DMS153 (cell line): ENCODE measurements at places on chromosomes 1 and 21.

- no peak for DNase-seq
These were observed 16.8 kb downstream of the RIPK4 start for GRCh38 chr21:41750051-41750450.

DNA sequence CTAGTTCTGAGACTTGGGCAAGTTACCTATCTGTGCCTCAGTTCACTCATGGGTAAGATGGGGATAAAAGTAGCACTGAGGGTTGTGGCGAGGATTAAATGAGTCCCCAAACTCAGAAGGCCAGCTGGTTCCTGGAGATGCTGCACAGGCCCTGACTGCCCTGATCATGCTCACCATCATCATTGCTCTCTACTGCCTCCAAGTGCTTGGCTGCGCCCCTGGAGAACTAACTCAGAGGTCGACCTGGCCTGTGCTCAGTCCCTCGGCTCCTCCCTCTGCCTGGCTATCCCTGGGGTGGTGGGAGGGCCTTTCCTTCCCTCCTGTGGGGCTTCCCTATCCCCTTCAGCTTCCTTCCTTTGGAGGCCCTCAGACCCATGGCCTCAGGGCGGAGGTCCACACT is 5.6 kb downstream of the SLC5A9 start:
- DNase-seq, result no peak

GRCh38 chr1:204227351-204227750 is 13.6 kb upstream of the GOLT1A start:
- DNase-seq, result no peak

- DNase-seq, result no peak
These were observed 99.5 kb upstream of the TSPAN2 start for GRCh38 chr1:115188680-115189395.

- DNase-seq, result no peak
These were observed 11.4 kb upstream of the TMEM125 start for GRCh38 chr1:43258370-43258769.

DNA sequence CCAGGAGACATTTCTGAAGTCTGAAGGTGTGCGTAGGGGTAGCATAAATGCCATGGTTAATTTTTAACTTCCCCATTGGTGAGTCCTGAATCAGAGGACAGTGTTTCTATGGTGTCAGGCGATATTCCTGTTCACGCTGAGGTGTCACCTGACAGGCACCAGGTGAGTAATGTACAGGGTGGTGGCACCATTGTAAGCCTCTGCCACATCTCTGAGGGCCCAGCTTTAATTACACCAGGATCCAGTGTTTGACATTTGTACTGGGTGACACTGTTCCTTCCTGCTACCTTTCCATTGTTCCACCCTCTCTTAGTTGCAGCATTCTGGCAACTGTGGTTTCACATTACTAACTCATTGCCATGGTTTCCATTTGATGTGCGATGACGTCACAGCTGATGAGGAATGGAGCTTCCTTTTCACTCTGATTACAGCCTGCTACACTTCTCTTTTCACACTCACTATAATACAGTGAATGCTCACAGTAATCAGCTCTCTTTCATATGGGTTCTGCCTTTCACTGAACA is 40.6 kb upstream of the MARK1 start:
- DNase-seq, result peak; percentile 98

DNA sequence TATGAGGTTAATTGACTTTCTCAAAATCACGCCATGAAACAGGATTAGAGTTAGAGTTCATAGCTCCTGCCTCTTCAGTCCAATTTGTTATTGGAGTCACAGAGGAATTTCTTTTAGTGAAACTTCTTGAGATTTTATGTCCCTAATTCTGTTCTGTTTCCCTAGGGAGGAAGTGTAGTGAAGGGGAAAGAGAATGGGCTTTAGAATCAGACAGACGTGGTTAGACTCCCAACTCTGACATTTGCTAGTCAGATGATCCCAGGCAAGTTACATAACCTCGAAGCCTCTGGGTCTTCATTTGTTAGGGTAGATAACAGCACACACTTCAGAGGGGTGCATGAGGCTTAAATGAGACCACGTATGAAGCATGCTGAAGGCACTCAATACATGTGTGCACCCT is 83.9 kb downstream of the ASTN1 start:
- no peak for DNase-seq

DNA sequence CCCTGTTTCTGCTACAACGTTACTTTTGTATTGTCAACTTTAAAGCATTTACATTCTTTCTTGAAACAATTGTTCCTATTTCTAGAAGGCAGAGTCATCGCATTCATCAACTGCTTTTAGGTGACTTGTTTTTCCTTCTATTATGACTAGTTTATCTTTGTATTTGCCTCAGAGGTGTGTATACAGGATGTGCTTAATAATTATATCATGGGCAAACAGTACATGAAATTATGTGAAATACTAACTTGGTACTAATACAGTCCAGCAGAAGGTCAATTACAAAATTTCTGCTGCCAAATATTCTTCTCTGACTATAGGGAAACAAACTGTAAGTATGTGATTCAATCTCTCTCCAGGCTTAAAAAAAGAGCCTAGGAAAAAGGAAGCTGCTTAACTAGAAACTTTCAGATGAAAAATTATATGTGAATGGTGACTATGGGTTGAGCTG is 101.6 kb downstream of the C4BPA start:
- DNase-seq, result no peak

DNA sequence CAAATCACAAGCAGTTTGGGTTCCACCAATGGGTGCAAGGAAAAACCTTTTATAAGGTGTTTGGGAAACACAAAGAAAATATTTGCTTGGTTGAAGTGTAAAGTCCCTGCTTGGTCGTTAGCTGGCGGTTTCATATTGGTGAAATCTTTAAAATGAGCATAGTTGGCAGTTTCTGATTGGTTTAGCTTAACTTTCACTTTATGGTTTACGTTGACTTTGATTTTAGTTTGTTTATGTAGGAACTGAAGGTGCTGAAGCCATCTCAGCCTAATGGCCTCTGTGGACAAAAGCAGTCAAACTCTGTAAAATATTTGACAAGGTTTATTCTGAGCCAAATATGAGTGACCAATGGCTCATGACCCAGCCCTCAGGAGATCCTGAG is 76.6 kb upstream of the PPM1J start:
- DNase-seq, result no peak

GRCh38 chr1:56389813-56390212 is 189.6 kb downstream of the PLPP3 start:
- DNase-seq, result no peak

- no peak for DNase-seq
These were observed 919 bp upstream of the CELSR2 start for GRCh38 chr1:109248444-109248796.

GRCh38 chr1:52637946-52638345 is 5.0 kb downstream of the SHISAL2A start:
- no peak for DNase-seq

DNA sequence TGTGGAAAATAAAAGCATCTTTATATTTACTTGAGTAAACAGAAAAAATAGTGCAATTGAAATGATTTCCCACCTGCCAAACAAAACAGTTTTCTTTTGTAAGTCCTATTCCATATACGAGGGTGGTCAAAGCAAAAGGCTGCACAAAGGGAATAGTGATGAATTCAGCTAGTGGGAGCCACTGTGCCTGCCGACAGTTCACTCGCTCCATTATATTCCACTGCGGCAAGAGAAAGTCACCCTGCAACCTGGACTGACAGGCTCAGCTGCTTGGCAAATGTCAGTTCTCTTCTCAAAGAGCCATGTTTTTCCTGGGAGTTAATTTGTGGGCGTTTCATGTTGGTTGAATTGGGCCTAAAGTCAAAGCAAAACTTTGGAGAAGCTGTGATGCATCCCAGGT is 145.4 kb downstream of the LMO4 start:
- DNase-seq, result no peak

GRCh38 chr1:14899686-14900085 is 253.9 kb upstream of the TMEM51 start:
- no peak for DNase-seq

DNA sequence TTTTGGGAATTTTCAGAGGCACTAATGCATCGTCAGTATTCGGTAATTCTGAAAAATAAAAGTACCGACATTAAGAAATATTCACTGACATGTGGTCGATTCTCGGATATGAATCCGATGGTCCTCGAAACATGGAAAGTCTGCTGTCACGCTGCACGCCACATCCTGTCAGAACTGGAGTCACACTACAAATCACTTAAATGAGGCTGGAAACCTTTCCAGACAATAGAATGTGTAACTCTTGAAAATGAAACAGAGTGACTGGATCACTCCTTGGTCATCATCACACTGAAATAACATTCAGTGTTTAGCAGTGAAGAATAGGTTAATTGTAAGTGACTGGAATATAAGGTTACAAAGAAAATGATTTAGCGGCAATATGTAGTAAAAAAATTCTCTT is 620.1 kb upstream of the ADAMTS5 start:
- no peak for DNase-seq

DNA sequence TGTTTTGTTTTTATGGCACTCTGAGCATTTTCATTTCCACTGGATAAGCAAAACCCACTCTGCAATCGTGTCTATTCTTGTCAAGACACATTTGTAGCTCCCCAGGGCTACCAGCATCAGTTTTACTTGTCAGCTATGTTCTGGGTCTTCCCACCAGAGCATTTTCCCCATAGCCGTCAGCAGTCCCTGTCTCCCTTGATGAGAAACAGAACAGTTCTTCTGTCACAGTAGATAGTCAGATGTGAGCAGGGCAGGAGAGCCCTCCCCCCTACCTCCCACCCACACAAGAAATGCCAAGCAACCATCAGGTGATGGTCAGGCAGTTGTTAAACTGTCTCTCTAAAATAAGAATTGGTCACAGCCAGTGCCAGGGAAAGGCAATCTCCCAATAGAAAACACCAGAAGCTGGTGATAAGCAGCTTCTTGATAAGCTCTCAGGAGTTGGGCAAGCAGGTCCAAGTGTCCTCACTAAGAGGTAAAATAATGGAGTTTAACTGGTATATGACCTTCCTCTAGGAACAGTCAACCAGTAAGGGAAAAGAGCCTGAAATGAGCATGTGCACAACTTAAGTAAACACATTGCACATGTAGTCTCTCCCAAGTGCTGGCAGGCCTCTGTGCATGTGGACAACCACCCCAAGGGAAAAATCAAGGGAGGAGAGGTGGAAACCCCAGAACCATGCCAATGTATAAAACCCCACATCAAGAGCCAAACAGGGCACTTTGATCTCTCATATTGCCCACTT is 208.2 kb downstream of the S1PR1 start:
- no peak for DNase-seq
